ENCODE measurements at places on chromosomes 16 and 17.
A peak's percentile ranks its signal among the peaks of the same experiment; 100 is the strongest.

- DNase-seq: no peak
Observed at GRCh38 chr16:88281858-88282563, 100.7 kb upstream of the ZNF469 start.

- DNase-seq: no peak
Observed at GRCh38 chr17:63647936-63648335, 25.7 kb downstream of the MAP3K3 start.

DNA sequence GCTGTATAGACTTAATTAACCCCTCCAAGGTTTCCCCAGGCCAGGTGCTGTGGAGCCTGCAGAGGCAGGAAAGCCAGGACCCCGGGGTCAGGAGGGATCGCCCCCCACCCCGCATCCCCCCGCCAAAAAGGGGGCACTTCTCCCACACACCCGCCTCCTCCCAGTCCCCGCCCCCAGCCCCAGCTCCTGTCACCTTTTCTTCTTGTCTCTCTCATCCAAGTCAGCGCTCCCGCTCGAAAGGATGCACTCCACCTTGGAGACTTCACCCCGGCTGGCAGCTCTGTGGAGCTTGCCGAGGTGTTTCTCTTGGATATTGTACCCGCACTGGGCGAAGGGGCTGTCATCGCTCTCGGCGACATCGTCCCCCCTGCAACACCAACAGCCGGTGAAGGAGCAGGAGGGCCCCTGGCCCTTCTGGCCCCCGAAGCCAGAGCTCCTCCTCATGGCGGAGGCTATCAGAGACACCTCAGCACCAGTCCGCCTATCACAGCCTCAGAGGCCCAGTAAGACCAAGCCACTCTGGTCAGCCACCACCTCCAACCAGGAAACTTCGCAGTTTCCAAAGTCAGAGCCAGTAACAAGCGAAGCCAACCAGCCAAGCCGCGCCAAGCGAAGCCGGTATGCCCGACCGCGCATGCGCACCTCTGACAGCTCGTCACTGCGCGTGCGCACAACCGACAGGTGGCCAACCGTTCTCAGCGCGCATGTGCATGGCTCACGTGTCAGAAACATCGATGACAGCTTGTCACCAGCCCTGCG, 52.5 kb downstream of the SHCBP1 start:
- no peak for DNase-seq

DNA sequence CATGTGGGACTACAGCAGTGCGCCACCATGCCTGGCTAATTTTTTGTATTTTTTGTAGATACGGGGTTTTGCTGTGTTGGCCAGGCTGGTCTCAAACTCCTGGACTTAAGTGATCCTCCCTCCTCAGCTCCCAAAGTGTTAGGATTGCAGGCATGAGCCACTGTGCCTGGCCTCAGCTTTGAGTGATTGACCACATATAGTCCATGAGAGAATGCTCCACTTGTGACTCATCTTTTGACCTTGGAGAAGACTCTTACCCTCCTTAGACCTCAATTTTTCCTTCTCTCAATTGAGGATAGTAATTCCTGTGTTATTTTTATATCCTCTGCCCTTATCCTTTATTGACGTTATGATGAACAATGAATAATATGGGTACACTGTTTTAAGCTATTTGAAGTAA, 30.9 kb upstream of the DUSP14 start:
- peak; percentile 42 for DNase-seq

GRCh38 chr17:32551186-32551955, 64.6 kb downstream of the CDK5R1 start:
- peak; percentile 92 for DNase-seq

DNA sequence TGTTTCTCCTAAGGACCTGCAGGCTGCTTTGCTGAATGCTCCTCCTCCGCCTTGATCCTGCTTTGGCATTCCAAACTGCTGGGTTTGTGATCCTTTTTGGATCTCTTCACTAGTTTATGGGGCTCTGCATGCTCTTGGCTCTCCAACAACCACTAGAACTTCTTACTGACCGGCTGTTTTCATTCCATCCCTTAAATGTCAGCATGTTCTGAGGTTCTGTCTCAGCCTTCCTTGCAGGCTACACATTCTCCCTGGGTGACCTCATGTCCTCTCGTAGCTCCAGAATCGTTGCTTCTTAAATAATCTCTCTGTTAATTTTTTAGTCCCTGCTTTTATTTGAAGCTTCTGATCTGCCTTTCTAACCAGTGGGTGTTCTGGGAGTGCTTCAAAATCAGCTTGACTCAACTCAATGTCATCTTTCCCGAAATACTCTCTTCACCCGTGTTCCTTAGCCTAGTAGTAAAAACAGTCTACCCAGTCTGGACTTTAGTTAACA, 119.0 kb upstream of the HS3ST2 start:
- DNase-seq: peak; percentile 51

DNA sequence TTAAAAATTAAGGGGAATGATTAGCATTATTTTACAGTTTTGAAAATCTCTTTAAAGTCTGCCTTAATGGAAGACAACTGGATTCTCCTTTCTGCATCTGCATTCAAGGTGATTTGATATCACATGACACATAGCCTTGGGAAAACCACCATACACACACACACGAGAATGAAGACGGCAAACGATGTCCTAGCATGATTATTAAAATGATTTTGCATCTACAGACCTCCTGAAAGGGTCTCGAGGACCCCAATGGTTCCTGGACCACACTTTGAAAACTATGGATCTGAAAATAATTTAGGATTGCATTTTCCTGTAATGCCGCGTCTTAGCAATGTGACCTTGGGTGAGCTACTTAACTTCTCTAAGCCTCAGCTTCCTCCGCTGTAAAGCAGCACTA, 11.8 kb upstream of the CHST4 start:
- DNase-seq: no peak

DNA sequence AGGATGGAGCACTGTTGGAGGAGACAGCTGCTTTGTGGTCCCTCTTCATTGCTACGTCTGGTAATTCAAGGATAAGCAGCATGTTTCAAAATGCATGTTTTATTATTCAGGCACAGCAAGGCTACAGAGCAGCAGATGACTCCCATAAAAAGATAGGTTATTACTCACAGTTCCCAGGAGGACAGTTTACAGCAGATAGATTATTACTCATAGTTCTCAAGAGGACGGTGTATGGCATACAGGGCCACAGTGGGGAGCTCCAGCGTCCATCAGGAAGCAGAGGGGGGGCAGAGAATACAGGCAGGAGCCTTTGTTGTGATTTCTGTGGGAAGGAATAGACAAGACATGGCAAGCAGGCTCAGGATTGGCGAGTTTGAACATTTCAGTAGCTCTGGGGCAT, 72.9 kb downstream of the DNAH9 start:
- DNase-seq: no peak

DNA sequence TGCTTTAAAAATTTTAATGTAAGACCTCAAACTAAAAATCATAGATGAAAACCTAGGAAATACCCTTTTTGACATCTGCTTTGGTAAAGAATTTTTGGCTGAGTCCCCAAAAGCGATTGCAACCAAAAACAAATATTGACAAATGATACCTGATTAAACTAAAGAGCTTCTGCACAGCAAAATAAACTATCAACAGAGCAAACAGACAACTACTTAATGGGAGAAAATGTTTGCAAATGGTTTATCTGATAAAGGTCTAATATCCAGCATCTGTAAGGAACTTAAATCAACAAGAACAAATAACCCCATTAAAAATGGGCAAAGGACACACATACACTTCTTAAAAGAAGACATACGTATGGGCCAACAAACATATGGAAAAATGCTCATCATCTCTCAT, 242.5 kb downstream of the BCAS3 start:
- no peak for DNase-seq

DNA sequence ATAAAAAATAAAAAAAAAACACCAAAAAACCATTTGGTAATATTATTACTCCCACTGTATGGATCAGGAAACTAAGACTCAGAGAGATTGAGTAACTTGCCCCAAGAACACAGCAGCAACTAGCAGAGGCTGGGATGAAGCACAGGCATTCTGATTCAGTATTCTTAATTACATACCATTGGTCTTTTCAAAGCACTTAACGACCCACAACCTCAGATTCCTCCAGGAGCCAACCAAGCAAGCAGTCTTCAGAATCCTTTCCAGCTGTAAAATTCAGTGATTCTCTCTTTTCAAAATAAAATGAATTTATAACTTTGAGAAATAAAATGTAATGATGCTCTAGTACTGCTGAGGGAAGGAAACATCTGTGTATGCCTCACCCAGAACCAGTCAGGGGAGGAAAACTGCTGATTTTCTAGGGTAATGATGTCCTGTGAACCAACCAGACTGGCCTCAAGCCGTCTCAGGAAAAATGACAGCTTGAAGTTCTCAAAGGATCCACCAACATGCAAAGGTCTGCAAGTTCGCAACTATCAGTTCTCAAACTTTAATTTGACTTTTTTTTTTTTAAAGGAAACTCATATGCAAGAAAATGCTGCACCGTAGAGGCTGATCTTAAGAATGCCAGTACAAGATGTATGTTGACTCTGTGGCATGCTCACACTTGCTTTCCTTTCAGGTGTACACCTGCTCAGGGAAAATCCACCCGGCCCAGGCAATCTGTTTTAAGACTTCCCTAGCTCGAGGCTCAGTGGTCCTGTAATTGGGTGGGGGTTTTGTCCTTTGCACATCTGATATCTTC, 9.0 kb downstream of the CUEDC1 start:
- peak; percentile 78 for DNase-seq

DNA sequence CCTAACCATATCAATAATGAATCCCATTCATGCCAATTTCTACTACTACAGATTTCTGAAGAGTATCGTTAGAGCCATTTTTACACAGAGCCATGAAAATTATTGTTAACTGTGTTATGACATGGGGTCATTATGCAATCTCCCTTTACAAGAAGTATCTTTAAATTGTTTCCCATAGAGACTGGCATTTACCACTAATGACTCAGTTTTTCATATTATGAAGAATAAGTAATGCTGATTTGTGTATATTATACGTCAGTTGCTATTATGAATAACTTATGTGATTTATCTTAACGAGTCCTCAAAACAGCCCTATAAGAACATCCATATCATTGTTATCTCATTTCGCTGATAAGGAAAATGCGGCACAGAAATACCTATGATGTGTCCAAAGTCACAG, 173.8 kb downstream of the KCNJ2 start:
- DNase-seq: no peak

GRCh38 chr17:72613806-72614292, 478.6 kb downstream of the SLC39A11 start:
- DNase-seq: peak; percentile 90

GRCh38 chr16:50839920-50840729, 98.2 kb downstream of the CYLD start:
- no peak for DNase-seq

DNA sequence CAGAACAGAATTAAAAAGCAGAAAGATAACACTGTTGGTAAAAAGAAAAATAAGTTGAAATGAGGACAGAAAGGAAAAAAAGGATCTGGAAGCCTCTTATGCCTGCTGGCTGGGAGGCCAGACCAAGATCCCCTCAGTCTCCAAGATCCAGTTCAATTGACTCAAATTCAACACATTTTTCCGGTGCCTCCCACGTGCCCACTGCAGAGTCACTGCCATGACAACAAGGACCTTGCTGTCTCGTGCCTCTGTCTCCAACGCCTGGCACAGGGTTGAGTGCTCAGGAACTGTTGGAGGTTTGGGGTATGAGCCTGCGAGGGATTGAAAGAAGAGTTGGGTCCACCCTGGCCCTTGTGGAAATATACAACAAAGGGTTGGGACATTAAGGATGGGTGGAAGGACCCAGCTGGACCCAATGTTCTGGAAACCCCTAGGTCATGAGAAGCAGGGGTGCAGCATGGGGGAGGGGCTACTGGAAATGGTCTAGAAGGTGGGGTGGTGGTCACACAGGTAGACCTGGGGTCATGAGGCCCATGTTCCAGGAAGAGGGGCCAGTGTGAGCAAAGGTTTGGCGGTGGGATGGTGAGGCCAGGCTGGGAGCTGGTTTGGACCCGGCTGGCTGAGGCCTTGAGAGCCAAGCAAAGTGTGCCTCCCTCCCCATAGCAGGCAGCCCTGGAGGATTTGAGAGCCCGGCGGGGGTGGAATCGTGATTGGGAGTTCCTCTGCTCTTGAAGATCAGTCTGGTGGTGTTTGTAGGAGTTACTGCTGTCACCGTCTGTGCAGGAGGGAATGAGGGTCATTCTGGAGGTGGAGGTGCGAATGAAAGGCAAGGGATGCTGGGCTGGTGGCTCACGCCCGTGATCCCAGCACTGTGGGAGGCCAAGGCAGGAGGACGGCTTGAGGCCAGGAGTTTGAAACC, 1.3 kb downstream of the IL34 start:
- no peak for DNase-seq

- DNase-seq: no peak
Observed at GRCh38 chr16:3761375-3762106, 44.2 kb upstream of the TRAP1 start.

GRCh38 chr17:40956401-40957254, 10.1 kb downstream of the KRT39 start:
- DNase-seq: peak; percentile 99

DNA sequence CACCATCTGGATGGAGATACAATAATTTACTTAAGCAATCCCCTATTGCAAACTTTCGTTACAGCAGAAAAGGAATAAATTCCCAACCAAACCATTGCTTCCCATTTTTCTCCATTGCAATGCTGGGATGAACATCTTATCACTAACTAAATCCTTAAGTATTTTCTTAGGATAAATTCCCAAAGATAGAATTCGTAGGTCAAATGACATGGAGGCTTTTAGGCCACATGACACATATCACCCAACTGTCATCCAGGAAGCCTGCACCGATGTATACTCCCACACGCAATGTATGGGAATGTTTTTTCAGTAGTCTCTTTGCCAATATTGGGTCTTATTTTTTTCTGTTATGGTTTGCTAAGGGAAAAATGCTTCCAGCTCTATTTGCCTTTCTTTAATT, 1.6 kb upstream of the TLCD2 start:
- no peak for DNase-seq

DNA sequence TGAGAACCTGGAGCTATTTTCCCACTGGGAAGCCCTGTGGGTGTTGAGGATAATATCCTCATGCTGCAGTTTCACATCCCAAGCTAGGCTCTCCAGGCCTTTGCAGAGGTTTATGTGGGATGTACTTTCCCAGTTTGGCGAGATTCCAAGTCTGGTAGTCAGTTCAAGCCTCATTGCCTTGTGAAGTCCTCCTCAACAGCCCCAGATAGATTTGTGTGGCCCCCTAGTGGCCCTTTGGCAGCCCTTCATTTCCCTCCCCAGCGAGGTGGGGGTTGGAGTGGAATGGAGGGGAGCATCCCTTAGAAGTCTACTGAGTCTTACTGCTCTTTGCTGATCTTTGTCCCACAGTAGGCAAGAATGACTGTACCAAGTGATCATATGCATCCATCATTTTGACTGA, 137.9 kb downstream of the CDH11 start:
- DNase-seq: peak; percentile 2

- no peak for DNase-seq
Observed at GRCh38 chr17:59712862-59713261, 5.4 kb downstream of the VMP1 start.

All from mammary epithelial cell (primary cell).